ENCODE measurements at places on chromosomes 5 and 9. TPM values are rescaled to one million over a fixed set of nuclear protein-coding genes. Genes with fewer than 3 reads are reported as not detected.
A peak's percentile ranks its signal among the peaks of the same experiment; 100 is the strongest.

C9orf50 gene
- 0.36 TPM for total RNA-seq

MSANTD3 gene
- total RNA-seq = 76.3 TPM

- DNase-seq = no peak
These were observed 43.9 kb downstream of the FNBP1 start for GRCh38 chr9:129999141-129999510.

DNA sequence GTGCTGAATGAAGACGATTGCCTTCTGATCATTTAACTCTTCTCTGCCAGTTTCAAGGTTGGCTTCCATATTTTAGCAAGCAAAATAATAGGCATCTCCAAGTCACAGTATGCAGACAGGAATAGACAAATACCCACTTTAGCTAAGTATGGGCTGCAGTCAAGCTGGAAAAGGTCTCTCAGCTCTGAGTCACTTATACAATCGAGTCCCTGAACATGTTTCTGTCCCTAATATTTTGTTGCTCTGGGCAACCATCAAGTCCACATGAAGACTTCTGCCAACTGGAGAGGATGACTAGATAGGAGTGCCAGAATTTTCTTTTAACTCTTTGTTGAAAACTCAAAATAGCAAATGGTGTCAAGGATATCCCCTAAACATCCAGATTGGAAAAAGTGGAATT is 575.3 kb downstream of the RAB3C start:
- no peak for DNase-seq

- DNase-seq = no peak
These were observed 1707.2 kb upstream of the ACO1 start for GRCh38 chr9:30677221-30677620.

DNA sequence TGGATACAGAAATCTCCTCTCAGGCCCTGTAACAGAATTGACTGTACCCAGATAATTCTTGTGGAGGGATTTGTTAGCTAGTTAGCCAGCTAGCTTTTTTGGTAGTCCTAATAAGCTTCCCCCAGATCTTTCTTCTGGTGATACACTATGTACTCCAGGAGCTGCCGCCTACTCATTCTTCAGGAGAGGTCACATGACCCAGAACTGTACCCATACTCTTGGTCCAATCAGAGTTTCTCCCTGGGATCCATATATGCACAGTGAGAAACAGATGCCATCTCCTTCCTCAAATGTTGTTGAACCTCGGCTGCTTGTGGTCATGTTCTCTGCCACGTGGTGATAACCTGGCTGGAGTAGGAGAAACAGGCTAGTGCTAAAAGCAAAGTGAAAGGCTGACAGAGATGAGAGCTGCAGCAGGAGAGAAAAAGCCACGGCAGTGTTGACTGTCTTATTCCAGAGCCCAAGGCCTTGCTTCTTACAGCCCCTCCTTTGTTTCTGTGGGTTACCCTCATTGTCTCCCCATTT is 123.0 kb upstream of the RFX3 start:
- no peak for DNase-seq

GRCh38 chr5:74648835-74649293 is 8.3 kb upstream of the ENC1 start:
- peak; percentile 86 for DNase-seq

- DNase-seq = no peak
These were observed 709 bp downstream of the IQGAP2 start for GRCh38 chr5:76403766-76404222.

SAP30L gene
- total RNA-seq = 36.5 TPM

FABP6 gene
- not detected for total RNA-seq

ZFAND5 gene
- total RNA-seq = 153 TPM

GRCh38 chr5:78964889-78965288 is 20.2 kb downstream of the ARSB start:
- DNase-seq = no peak

DNA sequence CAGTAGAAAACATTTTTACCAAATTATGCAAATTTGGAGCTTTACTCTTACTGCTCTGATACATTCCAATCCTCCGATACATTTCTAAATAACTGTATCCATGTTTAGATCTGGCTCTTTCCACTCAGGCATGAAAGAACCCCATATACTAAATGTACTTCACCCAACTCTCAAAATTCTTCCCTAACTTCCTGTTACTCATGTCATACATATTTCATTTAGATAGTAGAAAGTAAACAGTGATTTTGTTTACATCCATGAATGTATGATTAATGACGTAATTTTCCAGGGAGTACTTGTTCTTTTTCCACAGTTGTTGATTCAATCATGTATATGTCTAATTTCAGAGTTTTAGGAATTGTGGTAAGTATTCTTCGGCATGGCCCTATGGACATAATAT is 1426.5 kb upstream of the C9orf72 start:
- DNase-seq = no peak

IFNA2 gene
- total RNA-seq = not detected

- DNase-seq = no peak
These were observed 50.0 kb upstream of the PPARGC1B start for GRCh38 chr5:149679876-149680809.

DNA sequence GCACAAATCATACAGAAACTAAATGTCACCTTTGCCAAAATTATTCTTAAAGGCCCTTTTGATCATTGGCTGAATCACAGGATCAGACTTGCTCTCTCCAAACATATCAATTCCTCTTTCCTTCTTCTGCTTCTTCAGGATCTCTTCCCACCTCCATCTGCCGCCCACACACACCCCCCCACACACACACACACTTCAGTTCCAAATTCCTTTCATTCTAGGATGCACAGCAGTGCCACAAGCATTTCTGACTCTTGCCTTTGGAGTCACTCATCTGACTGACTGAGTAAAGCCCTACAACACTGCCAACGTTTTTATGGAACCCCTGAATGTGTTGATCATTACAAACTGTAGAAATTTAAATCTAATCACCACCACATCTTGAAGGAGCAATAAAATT is 22.9 kb downstream of the DNAH5 start:
- DNase-seq = no peak

PPP1R26 gene
- total RNA-seq = 10.5 TPM

DNA sequence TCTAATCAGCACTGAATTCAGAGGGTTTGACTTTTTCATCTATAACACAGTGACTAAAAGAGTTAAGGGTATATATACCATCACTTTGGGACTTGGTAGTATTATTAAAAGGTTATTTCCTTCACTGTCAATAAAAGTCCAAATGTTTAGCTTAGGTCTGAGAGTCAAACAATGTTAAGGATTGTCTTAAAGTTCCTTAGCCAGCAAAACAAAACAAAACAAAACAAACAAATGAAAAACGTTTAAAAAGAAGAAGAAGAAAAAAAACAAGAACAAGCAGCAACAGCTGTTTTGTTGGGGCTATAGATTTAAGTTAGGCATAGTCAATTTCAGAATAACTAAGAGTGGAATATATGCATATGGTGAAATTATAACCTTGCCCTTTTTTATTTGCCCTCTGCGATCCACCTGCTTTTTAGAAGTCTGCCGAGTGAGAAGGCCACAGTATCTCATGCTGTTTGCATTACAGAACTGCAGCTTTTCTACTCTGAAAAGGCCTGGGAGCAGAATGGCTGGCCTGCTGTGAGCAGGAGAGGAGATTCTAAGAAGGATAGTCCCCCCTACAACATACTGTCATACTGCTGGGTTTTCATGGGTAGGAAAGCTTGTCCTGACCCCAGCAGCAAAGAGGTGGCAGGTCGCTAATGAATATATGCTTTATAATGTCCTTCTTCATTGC is 141.7 kb downstream of the NTRK2 start:
- no peak for DNase-seq

DNA sequence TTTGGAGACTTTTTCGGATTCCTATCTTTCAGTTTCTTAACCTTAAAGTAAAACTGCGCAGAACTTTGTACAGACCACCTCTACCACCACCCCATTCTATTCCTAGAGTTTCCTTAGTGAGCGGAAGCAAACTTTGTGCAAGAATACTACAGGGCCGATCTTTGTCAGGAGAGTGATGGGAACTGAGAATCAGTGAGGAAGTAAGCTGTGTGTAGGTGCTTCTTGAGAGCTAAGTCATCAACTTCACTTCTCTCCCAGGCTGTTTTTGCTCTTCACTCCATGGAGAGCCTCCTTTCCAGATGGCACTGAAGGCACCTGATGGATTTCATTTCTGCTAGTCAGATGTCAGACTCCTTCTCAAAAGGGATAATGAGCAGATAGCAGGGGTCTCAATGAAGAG is 127.3 kb downstream of the SPATA31D1 start:
- no peak for DNase-seq

- no peak for DNase-seq
These were observed 103.4 kb upstream of the RASEF start for GRCh38 chr9:83166372-83166771.

- DNase-seq = no peak
These were observed 14.0 kb downstream of the AQP7 start for GRCh38 chr9:33388110-33388994.

GRCh38 chr9:133534346-133535291 is at the start of gene ADAMTSL2:
TSS of gene ADAMTSL2 (plus strand) at chr9:133534704. CDS start at chr9:133536713, 2,009 bp downstream.
- DNase-seq = peak; percentile 97

DNA sequence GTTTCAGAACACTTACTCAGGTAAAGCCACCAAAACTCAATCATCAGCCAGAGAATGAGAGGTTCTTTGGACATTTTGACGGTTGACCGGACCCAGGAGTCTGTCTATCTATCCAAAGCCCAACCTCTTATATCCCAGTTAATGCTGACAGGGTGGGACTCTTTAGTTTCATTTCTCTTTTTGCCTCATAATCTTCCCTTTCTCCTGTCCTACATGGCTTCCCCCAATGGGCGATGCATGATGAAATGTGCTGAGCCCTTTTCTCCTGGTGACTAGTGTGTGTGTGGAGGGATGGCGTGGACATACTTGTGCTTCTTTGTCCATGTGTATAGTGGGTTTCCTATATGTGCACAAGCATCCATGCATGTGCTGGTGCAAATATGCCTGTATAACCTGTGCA is at the start of gene TIMD4:
Gene TIMD4, minus strand, starts transcription at position 102 of the 400 bp plus-strand sequence. Its CDS starts 28 bp downstream, at position 74.
- DNase-seq = no peak

CDX1 gene
- 0.36 TPM for total RNA-seq

DNA sequence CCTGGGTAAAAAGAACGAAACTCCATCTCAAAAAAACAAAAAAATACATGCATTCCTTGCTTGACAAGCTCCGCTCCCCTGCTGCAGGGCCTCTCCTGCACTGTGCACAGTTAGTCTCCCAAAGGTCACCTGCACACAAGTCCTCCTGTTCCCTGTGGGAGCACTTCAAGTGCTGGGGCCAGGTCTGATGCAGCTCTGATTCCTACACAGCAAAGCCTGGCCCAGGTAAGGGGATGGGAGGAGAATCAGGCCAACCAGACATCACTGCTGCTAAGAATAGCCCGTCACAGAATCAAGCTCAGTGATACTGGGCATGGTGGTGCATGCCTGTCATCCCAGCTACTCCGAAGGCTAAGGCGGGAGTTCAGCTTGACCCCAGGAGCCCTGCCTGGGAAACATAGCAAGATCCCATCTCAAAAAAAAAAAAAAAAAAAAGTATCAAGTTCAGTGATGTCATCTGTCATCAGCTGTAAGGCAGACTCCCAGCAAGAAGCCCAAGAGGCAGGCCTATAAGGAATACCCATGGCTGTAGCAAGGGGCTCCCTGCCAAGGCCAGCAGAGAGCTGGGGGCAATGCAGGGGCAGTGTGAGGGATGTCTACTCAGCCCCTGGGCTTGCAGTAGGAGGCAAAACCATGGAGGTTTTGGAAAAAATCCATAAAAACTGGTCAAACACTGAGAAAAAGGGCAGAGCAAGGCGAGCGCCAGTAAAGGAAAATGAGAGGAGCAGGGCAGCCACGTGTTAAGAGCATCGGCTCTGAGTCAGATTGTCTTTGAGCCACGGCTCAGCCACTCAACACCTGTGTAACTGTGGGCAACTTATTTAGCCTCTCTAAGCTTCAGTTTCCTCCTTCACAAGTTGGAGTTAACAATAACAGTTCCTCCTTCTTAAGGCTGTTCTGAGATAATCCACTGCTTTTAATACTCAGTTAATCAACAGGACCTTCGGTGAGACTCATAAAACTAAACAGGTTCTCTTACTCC is 3.2 kb downstream of the TPM2 start:
- peak; percentile 93 for DNase-seq

GRCh38 chr9:98185021-98185567 is 7.3 kb downstream of the CORO2A start:
- no peak for DNase-seq

- no peak for DNase-seq
These were observed 27.2 kb downstream of the PLPP1 start for GRCh38 chr5:55507574-55507973.

DNA sequence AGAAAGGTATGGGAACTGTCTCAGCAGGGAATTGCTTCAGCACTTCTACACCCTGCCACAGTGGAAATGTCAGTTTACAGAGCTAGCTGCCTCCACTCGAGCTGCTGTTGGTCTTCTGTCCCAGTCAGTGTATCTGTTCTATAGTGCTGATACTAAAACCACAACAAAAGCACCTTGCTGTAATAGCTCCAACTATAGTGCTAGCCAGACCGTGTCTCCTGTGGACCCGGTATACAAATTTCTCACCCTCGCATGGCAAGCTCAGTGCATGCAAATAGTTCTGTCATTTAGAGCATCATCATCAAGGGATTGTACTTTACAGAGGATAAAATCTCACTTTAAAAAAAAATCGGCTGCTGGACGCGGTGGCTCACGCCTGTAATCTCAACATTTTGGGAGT is 51.5 kb upstream of the IQGAP2 start:
- DNase-seq = no peak

DNA sequence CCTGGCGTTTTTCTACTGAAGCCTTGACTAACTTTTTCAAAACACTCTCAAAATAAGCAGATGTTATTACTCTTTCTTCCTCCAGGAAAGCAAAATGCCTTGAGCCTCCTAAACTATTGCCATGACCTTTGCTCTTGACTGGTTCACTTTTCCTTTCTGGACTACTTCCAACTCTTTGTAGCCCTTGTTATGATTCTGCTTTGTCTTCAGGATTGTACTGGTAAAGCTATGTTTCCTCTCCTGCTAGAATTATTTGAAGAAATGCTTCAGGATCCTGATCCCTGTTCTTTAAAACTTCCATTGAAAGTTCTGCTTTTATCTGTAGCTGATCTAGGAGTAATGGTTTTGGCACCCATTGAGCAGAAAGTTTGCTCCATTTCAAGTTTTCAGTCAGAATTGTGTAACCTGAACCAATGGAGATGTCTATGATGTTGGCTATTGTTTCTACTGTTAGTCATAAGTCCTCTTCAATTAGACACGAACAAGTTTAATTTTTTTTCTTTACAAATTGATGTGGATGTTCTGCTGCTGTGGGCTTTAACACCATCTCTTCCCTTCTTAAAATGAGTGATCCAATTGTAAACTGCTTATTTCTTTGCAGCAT is 1356.4 kb downstream of the EFNA5 start:
- DNase-seq = no peak

DDX4 gene
- total RNA-seq = not detected

PCDHA2 gene
- under 0.01 TPM for total RNA-seq

DNA sequence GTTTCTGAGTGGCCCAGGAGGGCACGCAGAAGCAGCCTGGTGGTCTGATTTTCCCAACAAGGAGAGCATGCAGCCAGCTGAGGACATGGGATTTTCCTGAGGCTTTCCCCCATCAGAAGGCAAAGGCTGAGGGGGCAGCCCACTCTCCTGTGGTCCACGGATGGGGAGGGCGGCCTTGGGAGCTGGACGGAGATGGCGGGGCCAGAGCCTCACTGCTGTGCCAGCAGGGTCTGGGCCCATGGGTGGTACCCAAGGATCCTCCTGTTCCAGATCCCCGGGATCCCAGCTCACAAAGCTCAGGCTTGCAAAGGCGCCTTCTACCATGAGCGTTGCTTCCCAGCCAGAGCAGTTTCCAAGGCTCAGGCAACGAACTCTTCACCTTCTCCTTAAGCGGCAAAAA is 39.0 kb upstream of the SLC12A7 start:
- DNase-seq = no peak

GPR151 gene
- total RNA-seq = not detected

- DNase-seq = peak; percentile 19
These were observed 199.0 kb downstream of the DNAH5 start for GRCh38 chr5:13745508-13745907.
